Left renal cortex interstitium (tissue), 4 donors: ENCODE measurements at places on chromosomes 5 and 9. TPM values are rescaled to one million over a fixed set of nuclear protein-coding genes. Genes with fewer than 3 reads are reported as not detected.

The SDHA gene
- polyA plus RNA-seq, result 141 TPM

The SPINK13 gene
- polyA plus RNA-seq, result 0.23 TPM

The PCDHGB3 gene
- polyA plus RNA-seq, result 2.5 TPM

The GPR150 gene
- not detected for polyA plus RNA-seq

The SH2D3C gene
- 14.3 TPM for polyA plus RNA-seq

GRCh38 chr5:1937590-1937989 is 54.9 kb upstream of the IRX4 start:
- no peak for DNase-seq

DNA sequence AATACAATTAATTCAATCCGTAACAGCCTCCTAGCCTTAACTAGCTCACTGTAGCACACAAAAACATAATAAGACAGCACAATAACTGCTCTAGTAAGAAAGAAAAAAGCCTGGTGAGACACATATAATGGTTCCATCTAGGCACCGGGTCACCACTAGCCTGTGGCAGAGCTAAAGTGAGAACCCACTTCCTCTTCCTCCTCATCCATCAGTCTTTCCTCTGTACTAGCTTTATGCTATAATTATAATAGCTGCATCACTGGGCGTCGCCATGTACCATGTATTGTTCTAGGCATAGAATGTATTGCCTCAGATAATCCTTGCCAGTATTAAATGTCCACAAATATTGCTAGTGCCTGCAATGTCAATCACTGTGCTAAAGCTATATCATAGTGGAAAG is 23.1 kb downstream of the ADRB2 start:
- no peak for DNase-seq

DNA sequence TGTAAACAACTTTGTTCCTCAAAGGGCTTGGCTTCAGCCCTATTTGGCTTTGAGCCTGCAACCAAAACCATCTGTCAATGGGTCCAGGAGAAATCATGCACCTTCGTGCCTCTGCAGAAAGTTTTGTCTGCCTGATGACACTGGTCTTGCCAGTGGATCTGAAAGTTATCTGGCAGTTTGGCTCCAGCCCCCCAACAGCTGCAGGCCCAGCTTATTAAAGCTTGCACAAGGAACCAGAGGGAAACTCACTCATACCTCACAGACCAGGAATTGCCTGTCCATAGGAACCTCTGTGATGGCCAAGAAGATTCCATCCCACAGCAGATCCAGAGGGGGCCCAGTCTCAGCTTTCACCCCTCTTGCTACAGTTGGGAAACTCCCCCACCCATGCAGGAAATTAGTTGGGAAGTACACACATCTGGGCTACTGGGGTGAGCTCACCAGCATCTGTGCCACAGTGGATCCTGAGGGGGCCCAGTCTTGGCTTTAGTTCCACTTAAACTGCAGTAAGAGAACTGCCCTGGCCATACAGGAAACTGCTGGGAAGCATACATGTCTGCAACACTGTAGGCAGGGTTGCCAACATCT is 265.5 kb downstream of the GRIA1 start:
- no peak for DNase-seq

DNA sequence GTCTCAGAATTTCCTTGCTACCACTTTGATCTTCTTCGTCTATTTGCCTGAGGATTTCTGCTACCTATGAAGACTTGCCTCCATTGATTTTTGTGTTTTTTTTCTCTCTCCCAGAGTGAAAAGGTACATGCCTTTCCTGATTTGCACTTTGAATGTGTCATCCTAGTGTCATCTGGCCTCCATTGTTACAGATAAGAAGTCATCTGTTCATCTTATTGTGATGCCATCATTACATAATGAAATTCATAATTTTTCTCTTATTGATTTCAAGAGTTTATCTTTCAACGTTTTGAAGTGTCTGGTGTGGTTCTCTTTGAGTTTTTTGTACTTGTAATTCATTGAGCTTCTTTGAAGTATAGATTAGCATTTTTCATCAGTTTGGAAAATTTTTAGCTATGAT is 144.8 kb downstream of the SH3GL2 start:
- no peak for DNase-seq

DNA sequence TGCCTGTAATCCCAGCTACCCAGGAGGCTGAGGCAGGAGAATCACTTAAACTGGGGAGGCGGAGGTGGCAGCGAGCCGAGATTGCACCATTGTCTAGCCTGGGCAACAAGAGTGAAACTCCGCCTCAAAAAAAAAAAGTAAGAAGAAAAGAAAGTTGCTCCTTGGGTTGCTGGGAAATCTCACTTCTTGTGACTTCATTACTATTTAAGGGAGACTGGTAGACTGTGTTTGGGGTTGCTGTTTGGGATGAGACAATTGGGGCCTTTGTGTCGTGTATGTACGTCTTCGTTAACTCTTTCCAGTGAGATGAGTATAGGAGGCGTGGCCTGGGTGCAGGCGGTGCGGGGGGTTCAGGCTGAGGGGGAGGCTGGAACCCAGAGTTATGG is 11.6 kb downstream of the NDST1 start:
- no peak for DNase-seq

- no peak for DNase-seq
These were observed 35.0 kb upstream of the ROPN1L start for GRCh38 chr5:10406651-10407050.

- DNase-seq, result no peak
These were observed 628.1 kb upstream of the TYRP1 start for GRCh38 chr9:12065050-12065449.

DNA sequence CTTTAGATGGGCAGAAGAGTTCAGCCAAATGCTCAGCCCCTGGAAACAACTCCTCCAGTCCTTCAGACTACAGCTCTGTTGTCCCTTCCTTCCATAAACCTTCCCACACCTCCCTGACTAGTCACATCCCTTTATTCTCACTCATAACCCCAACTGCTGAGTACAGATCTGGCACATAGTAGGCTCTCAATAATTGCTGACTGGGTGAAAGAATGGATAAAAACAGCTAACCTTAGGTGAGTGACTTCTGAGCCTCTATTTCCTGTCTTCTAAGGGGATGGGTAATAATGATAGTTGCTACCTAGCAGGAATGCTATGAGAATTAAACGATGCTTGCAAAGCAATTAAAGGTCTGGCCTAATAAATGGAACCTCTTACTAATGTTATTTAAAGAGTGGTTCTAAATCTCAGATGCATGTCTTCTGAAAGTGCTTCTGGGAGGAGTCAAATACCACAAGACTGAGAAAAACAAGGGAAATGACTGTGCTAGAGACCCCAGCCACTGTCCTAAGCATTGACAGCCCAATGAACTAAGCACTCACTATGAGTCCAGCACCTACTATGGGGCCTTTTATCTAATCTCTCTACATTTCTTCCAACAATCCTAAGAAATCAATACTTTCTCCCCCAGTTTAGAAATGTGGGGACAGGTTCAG is 2.5 kb upstream of the NR6A1 start:
- DNase-seq, result no peak

- no peak for DNase-seq
These were observed 32.4 kb downstream of the WHRN start for GRCh38 chr9:114472765-114473446.

GRCh38 chr5:122078116-122079110 is at the start of gene LOX:
TSS of gene LOX (minus strand) at chr5:122078259. CDS start at chr5:122077985, 274 bp downstream.
- no peak for DNase-seq

GRCh38 chr5:124420952-124421351 is 325.5 kb downstream of the ZNF608 start:
- DNase-seq, result no peak

DNA sequence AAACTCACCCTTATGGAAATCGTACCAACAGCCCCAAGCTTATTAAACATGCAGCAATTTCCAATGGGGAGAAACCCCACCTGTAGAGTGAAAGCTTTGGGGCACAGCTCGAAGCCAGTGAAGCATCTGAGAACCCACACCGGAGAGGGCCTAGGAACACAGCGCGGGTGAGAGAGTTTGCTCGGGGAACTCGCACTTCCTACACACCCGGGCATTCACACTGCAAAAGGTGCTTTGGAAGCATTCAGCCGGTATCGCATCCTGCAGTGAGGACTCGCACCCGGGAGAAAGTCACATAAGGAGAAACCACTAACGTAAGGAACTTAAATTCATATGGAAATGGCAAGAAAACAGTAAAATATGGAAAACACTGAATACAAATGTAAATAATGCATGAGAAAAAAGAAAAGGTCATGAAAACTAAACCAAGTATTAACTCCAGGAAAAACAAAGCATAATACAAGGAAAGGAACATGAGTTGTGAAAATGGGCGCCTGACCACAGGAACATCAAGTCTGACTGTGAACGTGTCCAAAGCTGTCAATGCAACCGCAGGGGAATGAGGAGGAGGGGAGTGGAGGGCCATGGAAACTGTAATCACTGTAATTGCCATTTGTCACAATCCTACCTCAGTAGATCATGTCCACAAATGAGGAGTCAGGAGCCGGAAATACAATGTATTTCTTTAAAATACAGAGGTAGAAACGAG is 28.7 kb downstream of the CAMSAP1 start:
- no peak for DNase-seq

GRCh38 chr9:132324425-132324824 is 30.4 kb downstream of the SETX start:
- no peak for DNase-seq

- DNase-seq, result no peak
These were observed 560.6 kb downstream of the PTPRD start for GRCh38 chr9:10052181-10052580.

DNA sequence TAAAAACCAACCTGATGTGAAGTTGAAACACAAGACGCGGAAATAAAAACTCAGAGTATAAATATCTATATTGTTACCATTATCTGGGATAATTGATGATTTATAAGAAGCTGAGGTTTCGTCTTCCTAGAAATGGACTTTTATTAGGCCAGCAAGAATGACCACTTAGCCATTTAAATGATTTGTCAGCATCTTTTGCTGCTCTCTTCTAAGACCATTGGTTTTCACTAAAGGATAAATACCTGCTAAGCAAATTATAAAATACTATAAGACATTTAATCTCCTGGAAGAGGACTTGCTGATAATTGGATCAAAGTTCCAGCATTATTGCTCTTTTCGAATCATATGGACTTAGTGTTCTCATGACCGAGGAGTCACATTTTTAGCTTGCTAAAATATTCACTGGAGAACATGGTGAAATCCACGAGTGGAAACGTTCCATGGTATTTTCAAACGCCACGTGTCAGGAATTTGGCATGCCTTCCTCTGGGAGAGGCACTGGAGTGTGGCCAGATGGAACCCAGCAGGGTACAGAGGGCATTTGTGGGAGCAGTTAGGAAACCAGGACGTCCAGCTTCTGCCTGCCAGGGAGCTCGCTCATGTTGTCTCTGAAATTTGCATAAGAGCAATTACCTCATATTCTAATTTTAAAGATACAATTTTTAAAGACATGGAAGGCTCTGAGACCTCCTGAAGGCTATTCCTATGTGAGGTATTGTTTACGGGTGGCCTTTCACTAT is 43.1 kb downstream of the TNFAIP8 start:
- DNase-seq, result no peak

DNA sequence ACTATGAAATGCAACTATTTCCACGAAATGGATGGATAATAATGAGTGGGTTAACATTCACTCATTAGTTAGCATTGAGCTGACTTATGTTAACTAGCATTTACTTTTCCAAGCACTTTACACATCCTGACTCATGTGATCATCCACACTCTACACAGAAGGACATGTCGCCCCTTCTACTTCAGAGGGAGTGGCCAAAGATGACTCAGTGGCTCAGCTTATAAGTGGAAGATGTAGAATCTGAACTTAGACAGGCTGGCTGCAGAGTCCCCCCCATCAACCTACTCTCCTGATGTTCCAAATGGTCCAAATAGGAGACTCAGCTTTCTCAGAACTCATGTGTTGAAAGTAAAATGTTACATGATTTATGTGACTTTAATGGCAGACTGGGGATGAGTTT is 146.0 kb downstream of the ADCY2 start:
- DNase-seq, result no peak

GRCh38 chr5:73454379-73455036 is 5.9 kb upstream of the FOXD1 start:
- DNase-seq, result no peak

- DNase-seq, result no peak
These were observed 63.6 kb downstream of the CCDC192 start for GRCh38 chr5:127766676-127767335.

DNA sequence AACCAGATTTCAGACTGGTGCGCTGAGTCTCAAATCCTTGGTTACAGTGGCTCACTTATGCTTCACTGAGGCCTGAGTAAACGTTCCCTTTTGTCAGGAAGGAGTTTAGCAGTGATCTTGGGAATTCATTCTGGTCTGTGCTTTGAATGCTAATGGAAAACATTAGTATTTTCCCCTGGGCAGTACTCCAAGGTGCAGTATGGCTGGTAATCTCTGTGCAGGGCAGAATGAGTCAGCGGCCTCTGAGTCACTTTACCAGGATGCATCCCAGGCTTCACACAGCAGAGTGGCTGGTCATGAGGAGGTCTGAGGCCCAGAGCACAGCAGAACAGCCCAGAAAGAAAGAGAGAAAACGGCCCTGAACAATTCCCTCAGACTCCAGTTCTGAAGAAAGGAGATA is 54.0 kb downstream of the PCA3 start:
- DNase-seq, result no peak

GRCh38 chr9:97220894-97221477 is 86.5 kb upstream of the CCDC180 start:
- DNase-seq, result no peak

DNA sequence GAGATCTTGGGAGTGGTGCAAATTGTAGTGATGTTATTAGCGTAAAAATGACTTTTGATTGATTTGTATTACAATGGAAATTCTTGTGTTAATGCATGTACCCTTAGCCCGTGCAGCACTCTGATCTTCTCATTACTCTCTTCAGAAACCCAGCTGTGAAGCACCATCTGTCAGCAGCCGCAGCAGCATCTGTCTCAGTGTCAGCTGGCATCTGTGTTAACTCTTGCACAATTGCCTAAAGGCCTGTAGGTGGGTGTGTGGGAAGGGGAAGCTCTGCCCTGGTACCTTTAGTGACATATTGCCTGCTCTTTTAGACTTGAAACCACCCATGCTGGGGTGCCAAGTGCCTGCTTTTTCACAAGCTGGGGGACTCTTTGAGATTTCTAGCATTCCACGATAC is 101.3 kb downstream of the FBXL7 start:
- no peak for DNase-seq

DNA sequence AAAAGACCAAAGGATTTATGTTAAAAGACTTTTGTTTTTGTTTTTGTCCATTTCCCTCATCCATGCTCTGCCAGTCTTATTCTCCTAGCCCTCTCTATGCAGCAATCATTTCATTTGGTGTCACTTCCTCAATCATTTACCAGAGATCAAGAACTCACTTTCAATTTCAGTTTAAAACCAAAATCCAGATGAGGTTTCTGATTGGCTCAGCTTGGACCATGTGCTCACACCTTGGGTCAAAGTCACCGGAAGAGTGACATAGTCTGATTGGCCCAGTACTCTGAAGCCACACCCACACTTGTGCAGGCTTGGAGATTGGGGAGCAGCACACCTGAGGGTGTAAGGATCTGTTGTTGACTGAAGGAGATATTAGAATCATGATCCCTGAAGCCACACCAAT is 79.6 kb downstream of the TLR4 start:
- no peak for DNase-seq

DNA sequence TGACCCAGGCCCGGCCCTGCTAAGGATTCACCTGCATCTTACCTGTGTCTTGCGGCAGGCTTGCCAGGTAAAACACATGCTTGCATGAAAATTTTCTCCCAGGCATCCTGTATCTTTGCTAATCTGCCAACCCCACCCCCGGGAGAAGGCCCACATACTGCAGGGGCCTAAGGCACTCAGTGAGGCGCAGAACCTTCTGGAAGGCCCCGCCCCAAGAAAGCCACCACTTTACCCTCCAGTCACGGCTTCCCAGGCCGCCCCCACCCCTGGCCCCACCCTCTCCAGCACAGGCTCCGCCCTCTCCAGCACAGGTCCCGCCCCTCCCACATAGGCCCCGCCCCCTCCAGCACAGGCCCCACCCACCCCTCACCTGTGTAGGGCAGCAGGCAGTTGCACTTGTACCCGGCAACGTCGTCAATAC is 29.8 kb upstream of the SEC16A start:
- no peak for DNase-seq
